CD4-positive, alpha-beta T cell treated with Interleukin-17A for 4 hours (primary cell): ENCODE measurements at places on chromosomes 7 and 10.
A peak's percentile ranks its signal among the peaks of the same experiment; 100 is the strongest.

- DNase-seq: no peak
Measured at GRCh38 chr10:60423920-60424319, 34.2 kb upstream of the ANK3 start.

DNA sequence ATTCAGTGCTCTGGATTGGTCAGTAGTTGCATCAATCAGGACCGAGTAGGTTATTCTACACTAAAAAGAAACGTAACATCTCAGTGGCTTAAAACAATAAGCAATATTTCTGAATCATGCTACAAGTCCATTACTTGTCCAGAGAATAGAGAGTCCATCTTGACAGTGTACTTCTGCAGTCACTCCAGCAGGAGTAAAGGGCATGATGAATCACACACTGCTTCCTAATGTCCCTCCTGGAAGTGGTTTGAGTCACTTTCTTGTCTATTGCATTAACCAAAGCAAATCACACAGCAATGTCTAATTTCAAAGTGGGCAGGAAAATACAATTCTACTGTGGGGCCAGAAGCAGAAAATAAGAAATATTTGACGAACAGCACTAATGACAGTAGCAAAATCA, 124.8 kb downstream of the TSPAN12 start:
- DNase-seq: no peak

DNA sequence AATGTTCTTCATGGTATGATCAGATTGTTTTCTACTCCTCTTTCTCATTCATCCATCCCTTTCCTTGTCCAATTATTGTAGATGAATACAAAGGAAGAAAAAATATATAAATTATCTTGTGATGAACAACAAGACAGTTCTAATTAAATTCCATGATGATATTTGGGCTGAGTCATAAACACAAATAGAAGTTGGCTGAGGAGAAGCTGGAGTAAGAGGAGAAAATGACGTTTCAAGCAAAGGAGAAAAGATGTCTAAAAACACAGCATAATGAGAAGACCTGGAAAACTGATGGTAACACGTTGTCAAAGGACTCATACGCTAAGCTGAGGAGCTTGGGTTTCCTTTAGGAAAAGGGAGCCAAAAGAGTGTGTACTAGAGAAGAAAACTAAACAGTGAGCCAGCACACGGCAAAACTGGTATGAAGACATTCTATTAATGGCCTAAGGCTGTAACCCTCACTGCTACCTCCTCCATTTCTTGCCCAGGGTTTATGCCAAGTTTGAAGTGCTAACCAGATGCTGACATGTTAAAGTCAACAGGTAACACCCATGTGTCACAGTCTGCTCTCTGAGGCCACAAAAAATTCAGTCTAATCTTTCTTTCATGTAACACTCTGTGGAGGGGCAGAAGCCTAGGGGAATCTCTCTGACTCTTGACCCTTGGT, 26.1 kb downstream of the ZFAND4 start:
- no peak for DNase-seq

DNA sequence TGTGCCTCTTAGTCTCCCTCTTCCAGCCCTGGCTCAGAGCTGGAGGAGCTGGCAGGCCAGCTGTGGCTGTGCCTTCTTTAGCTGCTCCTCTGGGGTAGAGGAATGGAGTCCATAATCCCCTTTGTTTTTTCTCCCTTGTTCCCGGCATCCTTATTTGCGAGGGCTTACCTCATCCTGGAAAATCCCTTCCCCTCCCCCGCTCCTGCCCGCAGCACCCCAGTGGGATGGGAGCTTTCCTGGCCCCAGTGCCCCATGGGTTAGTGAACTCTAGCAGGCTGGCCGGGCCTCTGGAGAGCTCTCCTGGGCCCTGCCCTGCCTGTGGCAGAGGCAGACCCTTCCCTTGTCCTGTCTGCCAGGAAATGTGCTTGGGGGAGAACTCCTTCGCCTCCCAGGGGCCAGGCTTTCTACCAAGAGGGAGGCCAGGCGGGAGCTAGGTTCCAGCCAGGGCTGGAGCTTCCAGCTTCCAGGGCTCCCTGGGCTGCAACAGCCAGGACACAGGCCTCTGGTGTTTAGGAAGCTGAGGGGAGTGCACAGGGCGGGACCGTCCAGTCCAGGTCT, 16.5 kb upstream of the TRIM8 start:
- no peak for DNase-seq

- no peak for DNase-seq
Measured at GRCh38 chr7:150857276-150858055, 5.1 kb downstream of the AOC1 start.

DNA sequence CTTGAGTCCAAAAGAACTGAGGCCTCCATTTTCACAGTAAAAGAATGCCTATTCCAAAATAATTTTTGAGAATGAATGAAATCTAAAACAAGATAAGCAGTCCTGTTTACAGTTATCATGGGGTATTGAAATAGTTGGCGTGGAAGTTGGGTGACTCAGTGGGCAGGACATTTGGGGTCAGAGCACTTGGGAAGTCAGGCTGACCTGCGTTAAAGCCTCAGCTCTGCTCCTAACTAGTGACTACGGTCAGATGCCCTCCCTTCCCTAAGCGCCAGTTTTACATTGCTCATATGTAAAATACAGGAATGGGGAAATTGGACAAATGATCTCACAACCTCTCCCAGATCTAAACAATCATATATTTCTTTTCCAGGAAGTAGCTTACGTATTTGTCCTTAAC, 2.3 kb upstream of the PAPSS2 start:
- DNase-seq: no peak

DNA sequence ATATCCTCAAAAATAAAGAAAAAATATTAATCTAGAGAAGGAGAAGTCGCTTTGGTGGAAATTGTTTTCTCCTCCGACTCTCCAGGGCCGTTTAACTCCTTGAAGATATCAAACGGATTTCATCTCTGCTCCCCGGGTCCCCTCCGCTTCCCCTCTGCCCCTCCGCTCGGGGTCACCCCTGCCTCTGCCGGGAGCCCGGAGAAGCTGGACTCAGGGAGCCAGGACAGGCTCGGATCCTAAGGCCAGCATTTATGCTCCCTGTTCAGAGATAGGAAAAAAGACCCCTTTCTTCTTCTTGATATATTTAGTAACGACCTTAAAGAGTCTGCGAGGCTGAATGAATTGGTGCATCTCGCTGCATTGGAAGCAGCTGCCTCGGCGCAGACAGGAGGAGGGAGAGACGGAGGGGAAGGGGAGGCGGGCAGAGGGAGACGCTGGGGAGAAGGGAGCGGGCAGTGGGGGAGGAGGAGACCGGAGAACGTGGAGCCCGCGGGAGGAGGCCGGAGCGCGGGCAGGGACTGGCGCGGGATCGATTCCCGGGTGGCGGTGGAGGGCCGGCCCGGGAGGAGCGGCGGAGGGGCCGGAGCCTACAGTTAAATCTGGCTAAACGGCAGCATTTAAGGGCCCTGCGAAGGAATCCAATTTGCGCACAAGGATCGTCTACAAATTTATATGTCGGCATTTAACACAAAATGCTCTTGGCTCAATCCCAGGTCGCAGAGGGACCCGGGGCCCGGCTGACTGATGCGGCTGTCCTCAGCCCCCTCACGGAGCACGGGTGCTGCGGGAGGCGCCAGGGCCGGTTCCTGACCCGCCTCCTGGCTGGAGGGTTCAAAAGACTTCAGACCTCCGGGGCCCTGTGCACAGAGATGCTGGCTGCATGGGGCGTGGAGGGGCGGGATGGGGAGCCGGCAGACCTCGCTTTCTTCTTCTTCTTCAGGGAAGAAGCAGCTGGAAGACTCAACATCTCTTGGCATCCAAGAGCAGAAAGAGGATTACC, 55.6 kb downstream of the CRTAC1 start:
- no peak for DNase-seq

- no peak for DNase-seq
Measured at GRCh38 chr10:79386637-79387465, 39.6 kb downstream of the PPIF start.

GRCh38 chr10:63376560-63377304, 89.0 kb downstream of the JMJD1C start:
- DNase-seq: no peak

- DNase-seq: no peak
Measured at GRCh38 chr10:120998251-120998650, 147.1 kb downstream of the WDR11 start.

GRCh38 chr7:158016180-158017097, 571.2 kb downstream of the PTPRN2 start:
- DNase-seq: no peak

DNA sequence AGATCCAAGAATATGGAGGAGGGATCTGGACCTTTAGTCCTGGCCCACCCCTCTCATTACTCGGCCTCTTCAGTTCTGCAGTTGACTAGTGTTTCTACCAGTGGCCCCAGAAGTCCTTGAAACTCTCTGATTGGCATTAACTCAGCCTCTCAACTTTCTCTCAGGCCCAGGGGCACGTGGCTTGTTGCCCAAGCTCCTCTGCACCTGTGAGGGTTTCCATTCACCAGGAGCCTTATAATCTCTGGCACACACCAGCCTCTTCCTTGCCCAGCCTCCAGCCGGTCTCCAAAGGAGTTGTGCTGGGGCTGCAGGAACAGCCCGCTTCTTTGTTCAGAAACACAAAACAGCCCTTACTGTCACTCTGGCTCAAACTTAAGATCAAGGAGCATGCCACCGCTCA, 47.6 kb upstream of the ZPBP start:
- no peak for DNase-seq

GRCh38 chr7:2281541-2281940, 32.7 kb downstream of the SNX8 start:
- DNase-seq: no peak

- DNase-seq: no peak
Measured at GRCh38 chr7:68440866-68441265, 1157.4 kb upstream of the AUTS2 start.

DNA sequence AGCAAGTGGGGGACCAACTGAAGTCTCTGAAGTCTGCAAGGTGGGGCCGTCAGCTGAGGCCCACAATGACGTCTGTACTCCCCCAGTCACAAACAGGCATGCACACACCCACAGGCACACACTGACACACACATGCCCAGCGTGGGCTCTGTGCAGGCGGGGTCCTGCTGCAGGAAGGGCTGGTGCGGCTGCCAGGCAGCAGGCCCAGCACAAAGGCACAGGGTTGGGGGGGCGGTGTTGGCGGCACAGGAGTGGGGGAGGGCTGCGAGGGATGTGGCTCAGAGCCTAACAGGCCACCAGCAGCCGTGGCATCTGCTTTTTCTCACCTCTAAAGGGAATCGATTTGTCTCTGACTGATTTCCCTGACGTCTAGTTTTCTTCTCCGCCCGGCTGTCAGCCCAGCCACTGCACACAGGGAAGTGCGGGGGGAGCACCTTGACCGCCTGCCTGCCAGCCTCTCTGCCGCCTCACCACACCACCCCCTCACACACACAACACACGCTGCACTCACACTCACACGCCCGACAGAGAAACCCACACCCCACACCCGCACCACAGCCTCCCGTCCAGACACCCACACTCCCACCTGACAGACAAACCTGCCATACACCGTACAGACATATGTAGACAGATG, 43.5 kb upstream of the ZMIZ1 start:
- DNase-seq: peak; percentile 63

- no peak for DNase-seq
Measured at GRCh38 chr7:45670717-45671116, 96.5 kb downstream of the ADCY1 start.

DNA sequence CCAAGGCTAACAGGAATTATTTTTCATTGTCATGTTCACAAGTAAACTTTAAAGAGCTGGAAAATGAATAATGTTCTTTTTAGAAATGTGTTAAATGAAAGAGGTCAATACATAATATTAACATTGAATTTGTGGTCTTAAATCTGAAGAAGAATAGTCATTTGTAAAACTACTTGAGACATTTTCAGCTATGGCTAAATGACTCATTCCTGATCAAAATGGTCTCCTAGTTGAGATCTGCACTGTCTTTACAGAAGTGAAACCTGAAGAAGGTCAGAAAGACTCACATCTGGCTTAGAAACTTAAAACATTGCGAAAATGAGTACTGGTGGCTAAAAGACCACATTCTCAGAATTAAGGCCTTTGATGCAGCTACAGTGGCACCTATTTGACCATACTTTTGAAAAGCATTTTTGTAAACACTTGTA, 5.9 kb downstream of the PIK3CG start:
- no peak for DNase-seq

GRCh38 chr7:114051871-114052331, 133.1 kb upstream of the PPP1R3A start:
- no peak for DNase-seq

DNA sequence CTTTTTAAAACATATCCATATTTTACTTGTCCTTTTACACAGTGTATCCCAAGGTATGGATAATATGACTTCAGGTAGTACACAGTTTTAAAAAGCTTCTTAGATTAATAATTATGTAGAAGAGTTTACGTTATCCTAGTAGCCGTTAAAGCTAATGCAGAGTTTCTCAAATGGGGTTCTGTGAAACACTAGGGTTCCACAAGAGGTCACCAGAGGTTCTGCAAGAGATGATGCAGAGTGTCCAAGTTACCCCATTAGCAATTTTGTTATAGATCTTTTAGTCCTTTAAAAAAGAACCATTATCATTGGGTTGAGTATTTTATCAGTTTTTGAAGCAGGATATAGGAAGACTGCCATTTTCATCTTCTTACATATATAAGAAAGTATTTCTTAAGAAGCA, 298.9 kb upstream of the HPS1 start:
- no peak for DNase-seq

DNA sequence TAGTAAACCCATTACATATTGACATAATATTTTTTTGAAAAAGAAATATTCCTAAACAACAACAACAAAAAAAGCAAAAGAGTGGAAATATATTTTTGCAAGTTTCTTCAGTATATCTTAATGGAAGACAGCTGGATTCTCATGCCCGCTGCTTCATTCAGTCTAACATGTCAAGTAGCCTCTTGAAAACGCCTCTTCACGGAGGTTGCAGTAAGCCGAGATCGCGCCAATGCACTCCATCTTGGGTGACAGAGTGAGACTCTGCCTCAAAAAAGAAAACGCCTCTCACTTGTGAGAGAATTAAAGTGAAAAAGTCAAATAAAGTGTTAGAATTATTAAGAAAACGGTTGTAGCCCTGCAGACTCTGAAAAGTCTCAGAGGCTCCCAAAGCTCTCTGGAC, 1.3 kb downstream of the CUTC start:
- DNase-seq: peak; percentile 7

- no peak for DNase-seq
Measured at GRCh38 chr10:110947061-110947595, 27.7 kb downstream of the SHOC2 start.

DNA sequence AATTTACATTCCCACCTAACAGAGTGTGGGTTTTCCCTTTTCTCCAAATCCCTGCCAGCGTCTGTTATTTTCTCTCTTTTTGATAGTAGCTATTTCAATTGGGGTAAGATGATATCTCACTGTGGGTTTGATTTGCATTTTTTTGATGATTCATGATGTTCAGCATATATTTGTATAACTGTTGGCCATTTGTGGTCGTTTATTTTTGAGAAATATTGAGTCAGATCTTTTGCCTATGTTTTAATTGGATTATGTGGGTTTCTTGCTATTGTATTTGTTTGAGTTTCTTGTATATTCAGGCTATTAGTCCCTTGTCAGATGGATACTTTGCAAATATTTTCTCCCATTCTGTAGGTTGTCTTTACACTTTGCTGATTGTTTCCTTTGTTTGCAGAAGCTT, 193.8 kb downstream of the ABCA13 start:
- no peak for DNase-seq

GRCh38 chr10:123203393-123204126, 49.4 kb downstream of the BUB3 start:
- no peak for DNase-seq
